ENCODE measurements at places on chromosomes 13 and 19.

DNA sequence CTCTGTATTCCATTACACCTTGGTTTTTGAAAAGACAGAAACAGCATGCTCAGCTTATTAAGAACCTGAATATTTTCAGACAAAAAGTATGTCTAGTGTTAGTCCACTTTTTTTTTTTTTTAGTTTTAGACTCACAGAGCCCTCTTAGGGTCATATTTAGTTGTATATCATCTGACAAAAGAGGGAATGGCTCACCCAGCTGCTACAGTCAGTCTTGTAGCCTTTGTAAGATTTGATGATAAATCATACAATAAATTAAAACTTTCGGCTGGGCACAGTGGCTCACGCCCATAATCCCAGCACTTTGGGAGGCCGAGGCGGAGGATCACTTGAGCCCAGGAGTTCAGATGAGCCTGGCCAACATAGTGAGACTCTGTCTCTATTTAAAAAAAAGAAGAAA, 43.7 kb upstream of the LDLR start:
- DNase-seq = no peak

GRCh38 chr19:51120160-51120559, 4.5 kb upstream of the SIGLEC9 start:
- no peak for DNase-seq

- no peak for DNase-seq
Observed at GRCh38 chr13:101218484-101218883, 197.8 kb downstream of the NALCN start.

DNA sequence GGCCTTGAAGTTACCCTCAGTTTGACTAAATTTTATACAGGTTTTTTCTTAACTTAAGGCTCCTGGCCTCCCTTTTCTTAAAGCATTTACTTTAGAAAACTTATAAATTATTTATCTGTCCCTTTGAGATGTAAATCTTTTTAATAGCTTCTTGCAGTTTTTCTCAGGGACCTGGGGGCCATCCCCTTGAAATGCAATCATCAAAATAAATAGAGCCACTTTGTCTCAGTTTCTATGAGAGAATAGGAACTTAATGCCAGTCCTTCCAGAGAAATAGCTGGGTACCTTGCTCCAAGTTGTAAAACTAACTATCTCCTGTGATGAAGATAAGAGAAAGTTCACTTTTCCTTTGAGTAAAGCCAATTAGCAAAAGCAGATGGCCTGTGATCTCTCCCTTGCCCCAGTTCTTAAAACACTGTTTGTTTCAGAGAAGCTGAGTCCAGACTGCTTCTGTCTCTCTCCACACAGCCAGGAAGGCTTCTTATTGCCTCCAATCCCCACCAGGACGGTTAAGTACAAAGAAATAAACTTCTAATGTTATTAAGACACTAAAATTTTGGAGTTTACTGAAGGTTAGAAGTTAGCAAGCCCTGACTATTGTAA, 913.1 kb downstream of the OLFM4 start:
- no peak for DNase-seq

GRCh38 chr19:51421229-51422052, 4.0 kb upstream of the SIGLEC10 start:
- DNase-seq = no peak

DNA sequence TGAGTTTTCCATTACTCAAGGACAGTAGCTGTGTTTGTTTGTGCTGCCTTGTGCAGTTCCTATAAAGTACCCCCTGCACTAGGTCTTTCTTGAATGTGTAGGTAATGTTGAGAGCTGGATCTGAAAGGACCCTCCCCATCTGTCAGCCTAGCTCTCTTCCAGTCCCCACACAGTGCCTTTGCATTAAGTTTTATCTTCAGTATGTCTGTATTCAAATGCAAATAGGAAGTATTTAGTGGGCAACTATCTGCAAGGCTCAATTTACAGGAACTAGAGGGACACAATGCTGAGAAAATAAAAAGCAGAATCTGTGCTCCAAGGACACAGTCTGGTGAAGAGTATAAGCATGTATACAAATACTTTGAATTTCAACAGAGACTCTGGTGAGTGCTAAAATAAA, 558.5 kb downstream of the RFC3 start:
- DNase-seq = no peak

- DNase-seq = no peak
Observed at GRCh38 chr13:40113643-40114304, 458.3 kb downstream of the COG6 start.

- no peak for DNase-seq
Observed at GRCh38 chr13:113057084-113057483, 48.5 kb upstream of the F7 start.

GRCh38 chr13:103325672-103326071, 259.5 kb upstream of the SLC10A2 start:
- no peak for DNase-seq

GRCh38 chr19:4493104-4493928, 21.2 kb downstream of the HDGFL2 start:
- DNase-seq = no peak

DNA sequence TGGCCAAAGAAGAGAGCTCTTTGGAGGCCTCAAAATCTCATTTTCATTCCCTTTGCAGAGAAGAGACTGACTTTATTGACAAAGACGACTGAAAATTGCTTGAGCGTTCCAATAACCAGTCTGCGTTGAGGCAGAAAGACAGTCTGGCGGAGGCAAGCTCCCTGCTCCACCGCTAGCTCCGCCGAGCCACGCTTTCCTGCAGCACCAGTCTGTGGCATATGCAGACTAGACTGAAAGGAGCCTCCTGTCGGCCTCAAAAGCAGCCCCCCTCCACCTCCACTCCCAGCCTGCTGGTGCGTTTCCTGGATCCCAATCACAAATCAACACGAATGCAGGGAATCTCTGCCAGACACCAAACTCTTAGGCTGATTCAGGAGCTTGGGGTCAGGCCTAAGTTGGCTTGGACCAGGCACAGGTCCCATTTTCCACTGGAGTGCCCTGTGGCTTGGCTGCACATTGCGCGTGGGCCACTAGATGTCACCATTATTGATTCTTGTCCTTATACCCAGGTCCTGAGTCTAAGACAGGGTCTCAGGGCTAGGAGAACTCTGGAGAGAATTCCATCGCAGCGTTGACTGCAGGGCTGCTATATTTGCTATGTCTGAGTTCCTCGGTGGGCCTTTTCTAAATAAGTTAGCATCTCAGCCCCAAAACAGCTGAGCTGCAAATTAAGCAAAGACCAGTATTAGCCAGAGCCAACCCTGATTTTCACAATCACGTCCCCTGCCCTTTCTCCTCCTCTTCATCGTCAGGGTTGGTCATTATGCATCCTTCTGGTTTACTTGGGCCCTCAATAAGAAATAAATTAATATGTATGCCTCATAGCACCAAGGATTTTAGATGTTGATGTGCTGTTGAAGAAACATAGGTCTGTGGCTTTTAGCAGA, 5.2 kb upstream of the ZNF507 start:
- peak; percentile 61 for DNase-seq

- DNase-seq = no peak
Observed at GRCh38 chr19:47020992-47021496, 1.4 kb downstream of the NPAS1 start.

Data from NCI-H446 (cell line).